Uterus (tissue), 4 donors: ENCODE measurements at places on chromosomes 6 and 20.

DNA sequence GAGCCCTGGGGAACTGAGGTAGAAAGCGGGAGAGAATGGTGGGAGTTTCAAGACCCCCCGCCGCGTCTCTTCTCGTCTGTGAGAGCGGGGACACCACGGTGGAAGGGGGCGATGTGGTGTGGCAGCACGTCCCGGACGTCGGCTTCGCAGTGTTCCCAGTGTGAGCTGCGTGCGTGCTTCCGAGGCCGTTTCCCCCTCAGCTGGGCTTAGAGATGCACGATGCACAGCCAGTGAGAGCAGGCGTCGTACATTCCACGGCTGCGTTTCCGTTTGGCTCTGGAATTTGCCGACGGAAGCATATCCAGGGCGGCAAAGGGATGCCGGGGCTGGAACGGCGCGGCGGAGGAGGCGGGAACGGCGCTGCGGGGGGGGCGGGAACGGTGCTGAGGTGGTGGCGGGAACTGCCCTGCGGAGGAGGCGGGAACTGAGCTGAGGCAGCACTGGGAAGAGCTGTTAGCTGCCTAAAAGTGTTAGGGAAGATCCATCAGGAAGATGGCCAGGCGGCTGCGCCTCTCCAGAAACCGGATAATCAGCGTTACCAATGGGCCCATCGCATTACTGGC lies 37.7 kb downstream of the KIF25 start:
- peak; percentile 64 for DNase-seq

GRCh38 chr20:31594558-31595379 lies 10.3 kb upstream of the ID1 start:
- peak; percentile 56 for DNase-seq

GRCh38 chr6:25007269-25007699 lies 71.5 kb upstream of the RIPOR2 start:
- DNase-seq: no peak

DNA sequence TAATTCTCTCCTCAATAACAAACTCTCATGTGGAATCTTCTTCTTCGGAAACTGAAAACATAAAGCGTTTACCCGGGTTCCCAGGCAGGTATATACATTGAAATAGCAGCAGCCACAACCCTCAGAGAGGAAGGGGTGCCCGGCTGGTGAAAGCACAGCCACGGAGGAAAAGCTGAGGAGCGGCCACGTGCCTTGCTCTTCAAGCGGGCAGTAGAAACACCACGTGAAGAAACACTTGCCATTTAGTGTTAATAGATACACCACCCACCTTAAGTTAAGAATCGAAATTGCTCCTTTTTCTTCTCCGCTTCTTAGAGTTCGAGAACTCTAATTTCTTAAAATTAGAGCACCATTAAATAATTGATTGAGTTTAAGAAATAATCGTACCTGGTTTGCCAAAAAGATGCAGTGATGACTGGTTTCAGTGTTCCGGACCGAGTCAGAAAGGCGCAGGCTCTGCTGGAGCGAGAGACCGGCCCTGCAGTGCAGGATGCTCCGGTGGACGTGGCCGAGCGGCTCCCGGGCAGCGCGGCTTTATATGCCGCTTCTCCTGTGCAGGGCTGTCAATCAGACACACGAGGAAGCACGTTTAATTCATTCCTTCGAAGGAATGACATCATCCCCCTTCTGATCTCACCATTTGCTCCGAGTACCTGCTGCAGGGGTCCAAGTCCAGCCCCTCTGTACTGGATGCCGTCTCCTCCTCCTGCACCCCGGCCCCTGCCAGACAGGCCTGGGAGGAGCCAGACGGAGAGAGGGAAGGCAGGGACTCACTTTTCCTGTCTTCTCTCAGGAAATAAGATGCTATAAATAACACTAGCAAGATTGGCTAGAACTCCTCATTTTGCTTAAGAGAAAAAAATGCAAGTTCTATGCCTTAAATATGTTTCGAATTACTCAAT lies at the start of gene THBS2:
Gene THBS2, minus strand, starts transcription at position 510 of the 902 bp plus-strand sequence. CDS start 3,062 bp downstream, outside the sequence.
- peak; percentile 92 for DNase-seq

DNA sequence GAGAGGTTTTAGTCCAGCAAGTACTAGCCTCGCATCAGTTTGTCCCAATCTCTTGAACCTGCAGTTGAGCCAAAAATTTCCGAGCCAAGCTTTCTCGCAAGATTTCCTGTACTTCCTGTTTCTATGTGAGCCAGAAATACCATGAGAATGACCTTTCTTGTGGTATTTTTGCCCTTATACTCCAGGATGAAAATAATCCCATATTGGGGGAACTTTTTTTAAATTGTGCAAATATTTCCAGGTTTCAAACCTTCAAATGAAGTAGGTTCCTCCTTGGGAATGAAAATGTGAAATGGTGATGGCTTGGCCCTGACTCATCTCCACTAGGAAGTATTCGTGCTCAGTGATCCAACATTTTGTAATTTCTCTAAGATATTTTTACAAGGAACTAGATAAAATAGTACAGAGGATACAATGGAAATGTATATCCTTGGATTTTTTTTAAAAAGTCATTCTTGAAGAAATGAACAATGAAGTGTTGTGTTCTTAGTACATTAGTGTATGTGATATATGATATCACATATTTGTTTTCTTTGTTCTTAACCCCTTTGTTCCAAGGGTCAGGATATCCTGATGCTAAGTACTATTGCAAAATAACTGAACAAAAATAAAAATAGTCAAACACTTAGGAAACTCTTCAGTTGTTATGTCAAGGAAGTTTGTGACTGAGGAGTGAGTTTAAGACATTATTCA lies 184.0 kb downstream of the PDE7B start:
- DNase-seq: peak; percentile 36

DNA sequence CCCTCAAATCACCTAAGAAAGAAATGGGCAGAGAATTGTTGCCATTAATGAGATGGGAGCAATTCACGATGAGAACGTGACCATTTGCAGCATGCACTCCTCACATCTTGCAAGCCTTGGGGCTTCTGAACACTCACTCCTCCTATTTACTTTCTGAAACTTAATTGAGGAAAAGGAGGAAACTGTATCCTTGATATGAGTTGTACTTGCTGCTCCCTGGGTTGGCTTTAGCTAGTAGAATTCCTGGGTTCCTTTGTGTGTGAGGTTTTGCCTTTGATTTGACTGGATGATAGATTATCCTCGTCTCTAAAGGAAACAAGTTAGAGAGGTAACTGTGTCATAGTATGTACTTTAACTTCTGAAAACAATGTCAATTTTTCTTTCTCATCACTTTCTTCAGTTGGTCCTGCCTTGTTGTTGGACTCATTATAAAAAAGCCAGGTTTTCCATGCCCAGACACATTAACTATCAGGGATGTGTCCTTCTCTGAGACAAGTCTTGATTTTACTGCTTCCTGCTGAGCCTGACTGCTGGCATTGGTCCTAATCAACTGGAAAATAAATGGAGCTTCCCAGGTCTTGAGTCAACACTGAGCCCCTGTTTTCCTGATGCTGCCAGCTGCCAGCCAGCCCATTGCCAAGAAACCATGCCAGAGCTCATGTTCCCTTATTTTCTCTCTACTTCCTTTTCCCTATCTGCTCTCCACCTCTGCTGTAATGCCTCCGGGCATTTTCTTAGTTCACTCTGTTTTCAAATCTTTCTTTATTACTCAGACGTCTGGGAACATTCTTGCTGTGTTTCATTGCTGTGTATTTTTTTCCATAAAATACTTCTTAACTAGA lies 6.0 kb upstream of the MRAP2 start:
- no peak for DNase-seq

GRCh38 chr6:1868561-1869261 lies 259.0 kb downstream of the FOXC1 start:
- DNase-seq: no peak

- DNase-seq: no peak
Measured at GRCh38 chr6:68468244-68468884, 166.7 kb upstream of the ADGRB3 start.

GRCh38 chr6:15501826-15502445 lies 160.9 kb downstream of the DTNBP1 start:
- DNase-seq: peak; percentile 59

GRCh38 chr20:17738154-17738553 lies 38.4 kb downstream of the BANF2 start:
- DNase-seq: no peak

DNA sequence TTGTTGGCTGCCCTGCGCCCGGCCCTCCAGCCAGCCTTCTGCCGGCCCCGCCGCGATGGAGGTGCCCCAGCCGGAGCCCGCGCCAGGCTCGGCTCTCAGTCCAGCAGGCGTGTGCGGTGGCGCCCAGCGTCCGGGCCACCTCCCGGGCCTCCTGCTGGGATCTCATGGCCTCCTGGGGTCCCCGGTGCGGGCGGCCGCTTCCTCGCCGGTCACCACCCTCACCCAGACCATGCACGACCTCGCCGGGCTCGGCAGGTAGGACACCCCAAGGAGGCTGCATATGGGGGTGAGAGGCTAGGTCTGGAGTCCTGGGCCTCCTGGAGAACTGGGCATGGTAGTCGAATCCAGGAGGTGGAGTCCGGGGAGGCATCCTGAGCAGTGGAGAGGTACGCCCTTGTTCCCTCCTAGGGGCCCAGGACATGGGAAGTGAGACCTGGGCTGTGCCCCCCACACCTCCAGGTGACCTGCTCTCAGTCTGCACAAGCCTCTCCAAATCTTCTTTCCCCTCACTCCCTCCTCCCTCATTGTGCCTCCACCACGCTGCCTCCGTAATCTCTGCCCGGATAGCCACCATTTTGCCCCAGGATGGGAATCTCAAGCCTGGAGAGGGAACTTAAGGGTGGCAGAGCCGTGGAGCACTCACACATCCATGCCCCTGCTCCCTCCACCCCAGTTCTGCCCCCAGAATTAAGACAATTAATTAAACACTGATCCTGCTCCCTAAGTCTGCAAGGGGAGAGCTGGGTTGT lies 541 bp downstream of the CDC25B start:
- DNase-seq: no peak
